ENCODE measurements at places on chromosomes 4 and X.

- no peak for DNase-seq
Measured at GRCh38 chr4:15714646-15715435, 12.0 kb downstream of the BST1 start.

DNA sequence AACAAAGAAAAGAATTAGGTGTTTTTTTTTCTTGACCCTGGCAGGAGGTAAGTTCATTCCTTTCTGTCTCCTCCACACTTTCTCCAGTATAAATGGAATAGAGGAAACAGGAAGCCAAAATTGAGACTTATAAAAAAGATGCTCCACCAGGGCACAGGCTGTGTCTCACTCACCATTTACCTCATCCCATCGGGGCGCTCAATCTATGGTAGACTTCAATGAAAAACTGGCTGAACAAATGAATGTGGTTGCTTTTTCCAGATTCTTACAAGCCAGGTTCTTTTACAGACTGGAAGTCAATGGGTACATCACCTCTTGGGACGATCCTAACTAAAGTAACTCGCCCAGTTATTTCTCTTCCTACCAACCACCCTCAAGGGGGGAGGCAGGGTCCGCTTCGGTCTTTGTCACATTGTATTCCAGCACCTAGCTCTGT lies 685 bp downstream of the COMMD8 start:
- no peak for DNase-seq

- DNase-seq = no peak
Measured at GRCh38 chr4:156892805-156893204, 78.8 kb downstream of the PDGFC start.

- DNase-seq = no peak
Measured at GRCh38 chr4:123158576-123158975, 236.2 kb upstream of the NUDT6 start.

DNA sequence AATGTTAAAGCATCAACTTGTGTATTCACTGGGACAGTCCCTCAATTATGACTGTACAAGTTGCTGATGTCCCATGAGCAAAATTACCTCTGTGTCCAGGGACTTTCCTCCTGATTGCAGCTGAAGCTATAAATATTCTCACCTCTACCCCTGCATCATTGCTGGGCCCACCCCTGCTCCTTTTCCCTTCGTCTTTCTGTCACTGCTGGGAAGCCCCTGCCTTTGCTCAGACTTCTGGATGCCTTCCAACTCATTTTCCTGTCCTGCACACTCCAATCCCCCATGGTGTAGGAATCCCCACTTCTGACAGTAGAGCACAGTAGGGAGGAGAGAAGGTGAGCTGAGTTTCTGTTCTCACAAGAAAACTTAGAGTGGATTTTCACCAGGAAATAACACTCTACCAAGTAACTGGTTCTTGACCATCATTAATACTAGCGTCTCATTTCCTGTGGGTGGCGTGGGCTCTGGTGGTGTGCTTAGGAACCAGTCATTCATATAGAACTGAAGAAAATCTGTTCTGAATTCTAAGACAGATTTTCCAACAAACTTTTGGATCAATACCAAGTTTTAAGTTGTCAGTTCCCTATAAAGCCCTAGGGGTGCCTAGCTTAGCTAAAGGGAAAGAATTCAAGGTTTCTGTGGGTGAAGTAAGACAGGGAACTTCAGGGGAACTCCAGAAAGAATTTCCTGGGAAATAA lies 136.2 kb upstream of the MED14 start:
- DNase-seq = no peak

- DNase-seq = no peak
Measured at GRCh38 chr4:76857074-76857409, 40.9 kb downstream of the SOWAHB start.

- no peak for DNase-seq
Measured at GRCh38 chr4:147643616-147644015, 26.4 kb downstream of the TMEM184C start.

- no peak for DNase-seq
Measured at GRCh38 chrX:85024044-85024443, 20.4 kb downstream of the APOOL start.

- peak; percentile 84 for DNase-seq
Measured at GRCh38 chr4:183876268-183876934, 28.7 kb upstream of the STOX2 start.

DNA sequence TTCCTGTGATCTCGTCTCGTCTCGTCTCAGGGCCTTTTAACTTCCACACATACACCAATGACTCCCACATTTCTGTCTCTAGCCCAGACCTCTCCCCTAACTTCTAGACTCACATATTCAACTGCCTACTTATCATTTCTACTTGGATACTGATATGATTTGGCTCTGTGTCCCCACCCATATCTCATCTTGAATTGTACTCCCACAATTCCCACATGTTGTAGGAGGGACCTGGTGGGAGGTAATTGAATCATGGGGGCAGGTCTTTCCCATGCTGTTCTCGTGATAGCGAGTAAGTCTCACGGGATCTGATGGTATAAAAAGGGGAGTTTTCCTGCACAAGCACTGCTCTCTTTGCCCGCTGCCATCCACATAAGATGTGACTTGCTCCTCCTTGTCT lies 8.9 kb downstream of the PHKA2 start:
- no peak for DNase-seq

- DNase-seq = no peak
Measured at GRCh38 chrX:70504772-70505450, 60.3 kb downstream of the DLG3 start.

- no peak for DNase-seq
Measured at GRCh38 chr4:12116009-12116552, 687.4 kb upstream of the HS3ST1 start.

GRCh38 chr4:76307660-76308014 lies 1.1 kb downstream of the STBD1 start:
- DNase-seq = no peak

DNA sequence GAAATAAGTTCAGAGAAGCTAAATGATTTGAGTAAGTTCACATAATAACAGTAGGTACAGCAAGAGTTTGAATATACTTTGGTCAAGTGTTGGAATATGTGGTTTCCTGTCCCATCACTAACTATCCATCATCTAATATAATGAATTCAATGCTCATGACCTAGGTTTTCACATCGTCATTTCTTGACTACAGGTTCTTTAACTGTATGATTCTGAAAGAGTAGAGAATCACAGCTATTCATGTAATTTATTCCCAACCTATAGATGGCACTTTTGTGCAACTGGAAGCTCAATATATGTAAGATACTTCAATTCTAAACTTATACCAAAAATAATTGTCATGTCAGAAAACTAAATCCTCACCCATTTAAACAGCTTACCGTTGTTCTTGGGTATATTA lies 53.1 kb downstream of the TIGD2 start:
- no peak for DNase-seq

DNA sequence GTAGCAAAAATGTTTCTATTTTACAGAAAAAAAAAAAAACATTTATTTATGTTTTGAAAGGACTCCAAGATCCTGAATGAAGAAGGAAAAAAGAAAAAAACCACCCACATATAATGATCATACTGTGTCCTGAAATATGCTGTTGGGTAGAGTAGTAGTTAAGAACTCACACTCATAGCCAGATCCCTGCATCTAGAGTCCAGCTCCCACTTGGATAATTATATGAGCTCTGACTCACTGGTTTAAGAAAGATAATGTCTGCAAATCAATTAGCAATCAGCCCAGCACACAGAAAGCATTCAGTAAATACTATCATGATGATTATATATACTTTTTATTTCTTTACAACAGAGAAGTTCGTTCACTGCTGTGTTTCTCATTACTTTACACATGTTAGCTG lies 46.7 kb upstream of the MXRA5 start:
- DNase-seq = no peak

DNA sequence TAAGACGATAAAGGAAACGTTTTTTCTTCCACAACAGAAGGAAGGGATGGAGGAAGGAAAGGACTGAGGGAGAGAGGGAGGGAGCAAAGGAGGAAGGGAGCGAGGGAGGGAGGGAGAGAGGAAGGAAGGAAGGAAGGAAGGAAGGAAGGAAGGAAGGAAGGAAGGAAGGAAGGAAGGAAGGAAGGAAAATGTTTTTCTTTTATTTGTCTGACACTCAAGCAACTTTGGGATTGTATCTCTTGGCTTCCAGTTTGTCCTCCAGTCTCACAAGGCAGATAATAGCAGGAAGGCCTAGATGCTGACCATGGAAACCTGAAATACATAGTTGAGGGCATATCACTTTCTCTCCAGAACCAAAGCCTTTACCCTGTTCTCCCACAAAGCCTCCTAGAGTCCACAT lies 226.7 kb downstream of the ZNF674 start:
- DNase-seq = no peak

- DNase-seq = peak; percentile 17
Measured at GRCh38 chr4:16661813-16662212, 236.6 kb downstream of the LDB2 start.

- DNase-seq = no peak
Measured at GRCh38 chr4:166594326-166594946, 639.9 kb downstream of the SPOCK3 start.

- no peak for DNase-seq
Measured at GRCh38 chr4:7189475-7190277, 2.7 kb upstream of the SORCS2 start.

Measured in esophagus muscularis mucosa (tissue), 4 donors.